ENCODE measurements at places on chromosomes 12 and 14.

DNA sequence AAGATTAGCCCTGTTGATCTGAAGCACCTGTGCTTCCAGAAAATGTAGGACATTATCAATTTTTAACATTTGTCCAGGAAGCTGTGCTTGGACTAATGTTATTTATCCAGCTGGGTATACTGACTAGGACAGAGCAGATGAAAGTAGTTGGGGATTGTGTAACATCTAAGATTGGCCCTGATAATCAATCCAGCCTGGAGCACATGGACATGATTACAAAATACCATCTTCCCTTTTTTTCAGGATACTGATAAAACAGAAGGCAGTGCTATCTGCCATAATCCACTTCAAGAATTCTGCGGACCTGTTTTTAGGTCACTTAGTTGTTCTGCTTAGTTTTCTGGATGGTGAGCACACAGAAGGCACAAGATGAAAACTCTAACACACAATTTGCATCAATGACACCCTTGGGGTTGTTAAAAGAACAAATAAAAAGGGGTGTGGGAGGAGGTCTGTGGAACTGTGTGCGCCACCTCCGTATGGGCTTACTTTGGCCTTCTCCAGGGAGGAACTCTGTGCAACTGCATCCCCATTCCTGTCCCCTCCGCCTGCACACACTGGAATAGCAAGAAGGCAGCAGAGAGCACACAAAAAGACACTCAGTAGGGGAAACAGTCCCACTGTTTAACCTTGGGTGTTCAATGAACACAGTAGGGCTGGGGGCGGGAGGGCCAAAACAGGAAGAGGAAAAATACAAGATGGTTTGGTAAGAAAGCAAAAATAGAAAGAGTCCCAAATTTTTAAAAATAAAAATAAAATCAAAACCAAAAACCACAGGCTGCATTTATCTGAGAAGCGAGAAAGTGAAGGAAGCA, 31.1 kb upstream of the DUSP6 start:
- DNase-seq, result peak; percentile 34

GRCh38 chr12:117084405-117085317, 14.6 kb downstream of the TESC start:
- DNase-seq, result no peak

GRCh38 chr14:24659916-24660570, 26.1 kb upstream of the GZMB start:
- no peak for DNase-seq

DNA sequence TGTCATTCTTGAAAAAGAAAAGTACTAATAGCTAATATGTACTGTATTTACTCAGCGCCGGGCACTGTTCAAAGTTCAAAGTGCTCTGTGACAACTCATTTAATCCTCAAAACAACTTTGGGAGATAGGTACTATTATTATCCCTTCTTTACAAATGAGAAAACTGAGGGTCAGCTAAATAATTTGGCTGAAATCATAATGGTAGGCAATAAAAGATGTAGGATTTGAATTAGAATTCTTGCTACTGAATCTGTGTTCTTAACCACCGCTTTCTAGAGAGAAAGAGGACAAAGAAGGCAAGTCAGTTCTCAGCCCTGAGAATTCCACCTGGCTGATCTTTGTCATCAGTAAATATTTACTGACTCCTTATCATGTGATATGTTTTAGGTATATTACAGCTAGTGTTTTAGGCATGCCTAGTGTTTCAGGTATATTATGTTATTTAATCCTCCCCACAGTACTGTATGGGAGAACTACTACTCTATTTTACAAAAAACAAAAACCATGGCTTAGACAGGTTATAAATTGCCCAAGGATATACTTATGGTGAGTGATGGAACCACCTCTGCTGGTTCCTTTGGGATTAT, 205.7 kb upstream of the GZMB start:
- no peak for DNase-seq

DNA sequence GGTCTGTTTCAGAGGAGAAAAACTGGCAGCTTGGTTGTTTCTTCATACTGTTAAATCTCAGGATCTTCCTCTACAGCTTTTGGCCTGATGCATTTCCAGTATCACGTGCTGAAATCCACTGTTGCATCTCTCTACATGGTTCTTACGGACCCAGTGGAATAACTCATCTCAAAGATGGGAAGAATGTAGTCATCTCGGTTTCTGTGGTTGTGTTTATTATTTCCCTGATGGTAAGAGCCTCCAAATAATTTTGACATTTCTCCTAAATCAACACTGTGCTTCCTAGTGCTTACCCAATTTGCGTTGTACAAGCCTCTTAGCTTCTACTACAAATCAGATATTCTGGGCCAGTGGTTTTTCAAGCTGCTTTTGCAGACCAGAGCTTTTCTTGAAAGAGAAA, 812.8 kb downstream of the C12orf50 start:
- DNase-seq, result no peak

- DNase-seq, result peak; percentile 13
Measured at GRCh38 chr12:29102741-29103140, 46.3 kb upstream of the FAR2 start.

GRCh38 chr14:51626788-51627187, 24.9 kb upstream of the FRMD6 start:
- no peak for DNase-seq

DNA sequence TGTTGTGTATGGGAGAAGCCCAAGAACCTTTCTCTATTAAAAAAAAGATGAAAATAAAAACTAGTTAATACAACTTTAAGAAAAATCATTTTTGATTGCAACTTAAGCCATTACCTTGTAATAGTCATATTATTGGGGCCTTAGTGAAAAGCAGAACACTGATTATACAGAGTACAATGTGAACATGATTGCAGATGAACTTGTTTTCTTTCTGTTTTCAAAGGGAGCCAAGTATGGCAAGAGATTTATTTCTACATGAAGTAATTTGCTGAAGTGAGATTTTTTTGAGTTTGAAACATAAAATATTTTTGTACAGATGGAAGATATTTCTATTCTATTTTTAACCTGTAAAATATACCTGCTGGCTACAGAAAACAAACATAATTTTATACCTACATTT, 104.9 kb downstream of the GPR135 start:
- DNase-seq, result peak; percentile 17

- peak; percentile 70 for DNase-seq
Measured at GRCh38 chr12:51373187-51373586, 18.0 kb downstream of the GALNT6 start.

DNA sequence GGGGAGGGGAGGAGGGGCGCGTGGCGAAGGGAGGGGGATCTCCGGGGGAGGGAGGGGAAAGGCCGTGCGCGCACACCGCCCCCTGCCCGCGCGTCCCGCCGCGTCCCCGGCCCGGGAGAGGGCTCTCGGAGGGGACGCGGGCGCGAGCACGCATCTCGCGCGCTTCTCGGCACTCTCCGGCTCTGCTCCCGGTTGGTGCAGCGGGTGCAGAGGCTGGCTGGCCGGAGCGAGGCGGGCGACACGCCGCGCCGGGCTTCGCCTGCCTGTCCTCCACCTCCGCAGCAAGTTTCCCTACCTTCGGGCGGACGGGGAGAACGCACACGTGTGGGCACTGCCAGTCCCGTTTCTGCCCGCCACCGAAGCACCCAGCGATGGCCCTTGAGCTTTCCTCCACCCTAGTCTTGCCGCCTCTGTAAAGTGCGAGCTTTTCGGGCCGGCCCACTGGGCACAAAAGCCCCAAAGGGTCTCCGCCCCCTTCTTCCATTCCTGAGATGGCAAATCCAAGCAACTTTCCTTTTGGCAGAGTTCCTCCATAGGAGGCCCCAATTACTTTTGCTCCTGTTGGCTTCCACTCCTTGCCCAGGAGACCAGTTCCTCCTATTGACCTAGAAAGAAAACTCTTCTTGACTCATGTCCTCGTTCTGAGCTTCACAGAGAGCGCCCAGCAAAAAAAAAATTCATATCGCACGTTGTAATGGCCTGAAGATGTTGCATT, 363 bp upstream of the CSAD start:
- DNase-seq, result peak; percentile 54

- DNase-seq, result no peak
Measured at GRCh38 chr12:45089411-45090075, 38.6 kb upstream of the DBX2 start.

DNA sequence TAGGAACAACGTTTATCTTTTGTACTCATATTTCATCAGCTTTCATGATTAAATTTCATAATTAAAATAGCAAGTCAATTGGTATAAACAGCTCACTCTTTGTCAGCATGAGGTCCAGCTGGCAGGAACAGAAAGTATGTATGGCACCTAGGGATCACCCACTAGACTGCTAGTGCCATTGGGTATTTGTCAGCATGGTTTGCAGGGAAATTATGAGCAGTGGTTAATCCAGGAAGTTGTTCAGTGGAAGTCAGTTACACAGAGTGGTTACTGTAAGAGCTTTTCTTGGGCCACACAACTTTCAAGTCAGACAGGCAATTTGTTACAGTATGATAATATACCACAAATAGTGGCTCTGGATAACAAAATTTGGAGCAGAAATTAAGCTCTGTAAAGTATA, 340.3 kb upstream of the RGS6 start:
- peak; percentile 53 for DNase-seq

GRCh38 chr12:102957339-102958050, at the start of gene ASCL1:
Gene ASCL1, plus strand, starts transcription at chr12:102957674. Its CDS starts 571 bp downstream, at chr12:102958245.
- no peak for DNase-seq

GRCh38 chr12:116616536-116617248, 57.5 kb downstream of the MAP1LC3B2 start:
- no peak for DNase-seq

GRCh38 chr14:95346820-95347219, 27.1 kb upstream of the CLMN start:
- no peak for DNase-seq

- DNase-seq, result no peak
Measured at GRCh38 chr14:98982986-98983385, 289.0 kb downstream of the BCL11B start.

- DNase-seq, result no peak
Measured at GRCh38 chr14:22151121-22151520, 437.9 kb downstream of the DAD1 start.

DNA sequence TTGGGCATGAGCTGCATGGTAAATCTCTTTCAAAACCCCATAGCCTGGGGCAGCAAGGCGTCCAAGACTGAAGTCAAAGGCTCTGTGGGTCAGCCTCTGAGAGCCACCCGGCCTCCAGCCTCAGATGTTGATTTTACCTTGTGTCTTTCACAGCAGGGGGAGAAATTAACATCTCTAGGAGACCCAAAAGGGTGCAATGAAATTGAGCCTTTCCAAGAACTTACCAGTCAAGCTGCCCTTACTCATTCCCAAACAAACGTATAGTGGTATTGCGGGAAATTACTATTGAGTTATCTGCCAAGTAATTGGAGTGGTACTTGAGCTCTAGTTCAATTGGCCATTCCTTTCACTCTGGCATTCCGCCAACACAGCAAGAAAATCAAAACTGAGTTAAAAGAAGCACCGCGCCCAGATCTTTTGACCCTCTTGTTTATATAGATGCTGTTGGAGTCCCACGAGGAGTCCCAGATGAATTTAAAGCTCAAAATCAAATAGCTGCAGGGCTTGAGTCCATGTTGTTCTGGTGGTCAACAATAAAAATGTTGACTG, 380.7 kb upstream of the SYT1 start:
- no peak for DNase-seq

- DNase-seq, result no peak
Measured at GRCh38 chr14:39382463-39382862, 49.8 kb downstream of the FBXO33 start.

DNA sequence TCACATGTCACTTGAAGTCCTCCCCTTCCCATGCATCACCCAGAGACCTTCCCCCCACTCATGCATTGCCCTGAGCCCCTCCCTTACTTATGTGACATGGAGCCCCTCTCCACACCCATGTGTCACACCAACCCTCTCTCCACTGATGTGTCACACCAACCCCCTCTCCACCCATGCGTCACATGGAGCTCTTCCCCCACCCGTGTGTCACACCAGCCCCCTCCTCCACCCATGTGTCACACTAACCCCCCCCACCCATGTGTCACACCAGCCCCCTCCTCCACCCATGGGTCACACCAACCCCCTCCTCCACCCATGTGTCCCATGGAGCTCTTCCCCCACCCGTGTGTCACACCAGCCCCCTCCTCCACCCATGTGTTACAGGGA, 30.4 kb downstream of the RTL1 start:
- DNase-seq, result no peak

GRCh38 chr14:101222362-101223070, 319.0 kb upstream of the RTL1 start:
- DNase-seq, result no peak

DNA sequence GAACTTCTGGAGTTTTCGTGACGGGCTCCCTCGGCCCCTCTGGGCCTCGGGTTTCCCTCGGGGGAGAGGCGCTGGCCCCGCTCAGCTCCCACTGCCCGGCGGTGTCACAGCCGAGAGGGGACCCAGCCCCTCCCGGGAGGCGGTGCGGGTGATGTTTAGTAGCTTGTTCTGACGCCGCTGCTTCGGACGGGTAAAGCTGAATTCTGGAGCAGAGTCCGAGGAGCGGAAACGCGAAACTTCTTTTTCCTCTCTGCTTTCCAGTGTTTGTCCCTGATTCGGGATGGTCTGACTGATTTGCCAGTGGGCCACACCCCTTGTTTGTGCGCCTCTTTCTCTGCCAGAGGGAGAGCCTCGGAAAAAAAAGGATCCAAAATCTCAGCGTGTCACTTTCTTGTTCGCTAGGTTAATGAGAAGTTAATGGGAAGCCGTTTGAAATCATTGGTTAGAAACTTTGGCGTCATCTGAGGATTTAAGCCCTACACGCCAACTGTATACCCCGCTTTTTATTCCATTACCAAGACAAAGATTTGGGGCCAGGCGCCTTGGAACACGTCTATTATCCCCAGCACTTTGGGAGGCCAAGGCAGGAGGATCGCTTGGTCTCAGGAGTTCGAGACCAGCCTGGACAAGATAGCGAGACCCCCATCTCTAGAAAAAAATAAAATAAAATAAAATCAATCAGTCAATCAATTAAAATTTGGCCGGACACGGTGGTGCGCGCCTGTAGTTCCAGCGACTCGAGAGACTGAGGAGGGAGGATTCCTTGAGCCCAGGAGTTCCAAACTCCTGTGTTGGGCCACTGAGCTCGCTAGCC, 756 bp downstream of the TULP3 start:
- peak; percentile 24 for DNase-seq

DNA sequence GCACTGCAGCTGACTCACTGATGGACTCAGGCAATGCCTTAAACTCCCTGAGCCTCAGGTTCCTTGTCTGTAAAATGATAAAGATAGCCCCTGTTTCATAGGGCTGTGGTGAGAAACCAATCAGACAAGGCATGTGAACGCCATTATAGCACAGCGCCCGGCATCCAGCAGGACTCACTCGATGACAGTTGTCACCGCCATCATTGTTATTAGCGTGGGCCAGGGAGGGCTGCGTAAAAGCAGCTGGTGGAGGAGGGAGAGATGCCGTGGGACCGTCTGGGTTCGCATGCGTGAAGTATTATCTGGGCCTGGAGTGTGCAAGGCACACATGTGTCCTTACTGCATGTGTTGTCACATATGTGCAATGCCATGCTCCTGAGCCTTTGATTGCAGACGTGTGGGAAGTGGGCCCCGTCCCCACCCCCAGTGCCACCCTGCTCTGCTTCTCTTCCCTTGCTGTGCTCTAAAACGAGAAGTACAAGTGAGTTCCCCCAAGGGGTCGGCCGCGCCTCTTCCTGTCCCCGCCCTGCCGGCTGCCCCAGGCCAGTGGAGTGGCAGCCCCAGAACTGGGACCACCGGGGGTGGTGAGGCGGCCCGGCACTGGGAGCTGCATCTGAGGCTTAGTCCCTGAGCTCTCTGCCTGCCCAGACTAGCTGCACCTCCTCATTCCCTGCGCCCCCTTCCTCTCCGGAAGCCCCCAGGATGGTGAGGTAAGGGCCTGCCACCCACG, at the start of gene PTPN6:
TSS of gene PTPN6 (plus strand) at position 546 of the 730 bp plus-strand sequence. CDS start at position 703, 157 bp downstream.
- DNase-seq, result peak; percentile 93

GRCh38 chr12:50086148-50086547, 1.0 kb downstream of the SMARCD1 start:
- no peak for DNase-seq

- DNase-seq, result no peak
Measured at GRCh38 chr14:95833429-95833828, 43.2 kb upstream of the TUNAR start.

All from inflammatory macrophage treated with lipopolysaccharide for 4 hours (primary cell).